ENCODE measurements at places on chromosomes 5 and 9.

DNA sequence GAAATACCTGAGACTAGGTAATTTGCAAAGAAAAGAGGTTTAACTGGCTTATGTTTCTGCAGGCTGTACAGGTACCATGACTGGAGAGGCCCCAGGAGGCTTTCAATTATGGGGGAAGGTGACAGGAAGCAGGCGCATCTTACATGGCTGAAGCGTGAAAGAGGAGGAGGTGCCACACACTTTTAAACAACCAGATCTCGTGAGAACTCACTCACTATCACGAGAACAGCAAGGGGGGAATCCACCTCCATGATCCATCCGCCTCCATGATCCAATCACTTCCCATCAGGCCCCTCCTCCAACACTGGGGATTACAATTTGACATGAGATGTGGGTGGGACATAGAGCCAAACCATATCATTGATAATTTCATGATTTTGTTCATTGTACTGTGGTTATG, 2.5 kb upstream of the MED27 start:
- no peak for DNase-seq

DNA sequence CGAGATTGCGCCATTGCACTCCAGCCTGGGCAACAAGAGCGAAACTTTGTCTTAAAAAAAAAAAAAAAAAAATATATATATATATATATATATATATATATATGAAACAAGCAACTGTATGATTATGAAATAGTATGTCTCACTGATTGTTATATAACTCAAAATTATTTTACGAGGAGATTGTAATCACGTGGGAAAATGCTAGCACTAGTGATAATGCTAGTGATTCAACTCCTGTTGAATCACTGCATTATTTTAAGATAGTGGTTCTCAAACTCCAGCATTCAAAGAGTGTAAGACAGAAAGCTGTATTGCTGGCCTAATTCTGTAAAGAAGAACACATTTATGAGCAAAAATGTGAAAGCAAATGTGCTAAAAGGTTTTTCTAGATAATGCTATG, 12.4 kb upstream of the PTPN3 start:
- DNase-seq, result no peak

- no peak for DNase-seq
Measured at GRCh38 chr9:113247640-113248039, 26.3 kb downstream of the SLC31A1 start.

DNA sequence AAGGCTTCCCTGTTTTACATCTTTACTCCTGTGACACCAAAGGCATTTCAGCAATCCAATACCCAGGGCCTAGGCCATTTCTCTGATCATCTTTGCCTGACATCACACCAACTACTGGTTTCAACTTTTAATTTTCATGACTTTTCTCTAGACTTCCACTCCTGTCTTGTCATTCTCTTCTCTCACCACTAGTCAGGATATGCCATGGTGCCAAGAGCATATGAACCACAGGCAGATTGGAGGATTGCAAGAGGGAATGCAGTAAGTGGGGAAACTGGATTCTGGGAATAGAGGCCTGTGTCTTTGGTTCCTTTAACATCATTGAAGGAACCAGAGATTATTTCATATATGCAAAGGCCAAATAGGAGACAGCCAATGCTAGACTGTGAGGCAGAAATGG, 69.3 kb downstream of the ANKRD31 start:
- no peak for DNase-seq

DNA sequence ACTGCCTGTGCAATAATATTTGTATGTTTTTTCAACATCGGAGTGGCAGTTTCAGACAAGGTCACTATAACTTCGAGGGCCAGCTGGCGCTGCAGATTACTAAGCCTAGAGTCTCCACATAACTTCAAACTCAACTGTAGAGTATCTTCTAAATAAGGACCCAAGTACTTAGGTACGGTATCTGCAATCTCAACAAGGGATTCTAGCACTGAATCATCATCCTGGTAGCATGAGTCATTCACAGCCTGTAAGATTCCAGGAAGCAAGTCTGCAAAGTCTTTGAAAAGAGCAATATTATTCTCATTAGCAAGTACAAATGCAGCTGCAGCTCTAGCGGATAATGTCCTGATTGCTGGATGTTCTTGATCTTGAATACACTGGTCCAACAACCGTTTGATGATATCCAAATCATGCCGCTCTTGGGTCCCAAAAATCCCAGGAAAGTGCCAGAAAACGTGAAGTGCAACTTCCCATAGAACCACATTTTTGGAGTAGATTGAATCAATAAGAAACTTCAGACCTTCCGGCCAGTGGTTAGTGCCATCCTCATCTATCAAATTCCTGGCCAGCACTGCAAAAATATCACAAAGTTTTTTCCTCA, 654 bp downstream of the RANBP6 start:
- no peak for DNase-seq

- DNase-seq, result no peak
Measured at GRCh38 chr9:97558701-97559101, 57.2 kb downstream of the TMOD1 start.

GRCh38 chr9:110142868-110143481, 65.0 kb downstream of the C9orf152 start:
- DNase-seq, result no peak

DNA sequence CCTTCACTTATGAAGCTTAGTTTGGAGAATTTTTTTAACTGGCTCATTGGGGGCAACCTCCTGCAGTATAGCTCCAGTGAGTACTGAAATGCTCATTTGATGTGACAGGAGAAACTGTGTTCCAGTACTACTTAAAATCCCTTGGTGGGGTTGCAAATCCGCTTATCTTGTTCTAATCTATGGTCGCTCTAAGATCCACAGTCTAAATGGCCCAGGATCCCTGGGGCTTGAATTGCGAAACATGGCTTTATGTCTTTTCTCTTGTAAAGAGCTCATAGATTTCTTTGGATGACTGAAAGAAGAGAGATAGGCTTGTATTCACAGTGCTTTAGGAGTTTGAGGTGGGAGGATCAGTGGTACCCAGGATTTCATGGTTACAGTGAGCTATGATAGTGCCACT, 52.7 kb downstream of the ADAMTSL1 start:
- DNase-seq, result no peak

DNA sequence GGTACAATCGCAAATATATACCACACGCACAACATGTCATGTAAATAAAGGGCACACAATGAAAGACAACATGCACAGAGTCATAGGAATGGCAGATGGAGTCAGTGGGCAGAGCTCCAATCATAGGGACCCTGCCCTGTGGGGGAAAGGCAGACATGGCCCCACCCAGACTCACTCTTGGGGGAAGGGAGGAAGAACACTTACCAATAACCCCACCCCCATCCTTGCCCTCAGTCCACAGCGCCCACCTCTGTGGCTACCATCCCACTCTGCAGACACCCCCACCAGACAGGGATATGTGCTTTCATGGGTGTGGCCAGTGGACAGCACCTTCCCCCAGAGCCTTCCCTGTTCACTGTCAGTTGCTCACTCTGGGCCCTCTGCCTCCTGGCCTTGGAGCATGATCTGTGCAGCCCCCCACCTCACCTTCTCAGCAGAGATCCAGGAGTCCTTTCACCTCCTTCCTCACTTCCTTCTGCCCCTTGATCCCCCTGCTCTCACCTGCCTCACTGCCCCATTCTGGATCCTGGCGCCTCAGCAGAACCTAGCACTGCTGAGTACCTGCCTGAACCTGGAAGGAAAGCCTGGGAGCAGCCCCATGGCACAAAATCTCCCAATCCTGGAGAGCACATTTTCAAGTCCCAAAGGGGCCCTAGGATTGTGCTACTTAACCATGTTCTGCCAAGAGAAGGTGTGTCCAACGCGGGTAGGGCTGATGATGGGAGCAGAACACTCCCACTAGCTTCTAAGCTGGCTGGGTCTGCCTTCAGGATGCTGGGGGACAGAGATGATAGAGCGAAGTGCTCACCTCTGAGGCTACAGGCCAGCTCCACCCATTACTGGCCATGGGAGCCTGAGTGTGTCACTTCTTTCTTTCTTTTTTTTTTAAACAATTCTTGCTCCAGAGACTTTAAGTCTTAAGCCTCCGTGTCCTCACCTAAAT, 1.5 kb upstream of the PHF19 start:
- no peak for DNase-seq

DNA sequence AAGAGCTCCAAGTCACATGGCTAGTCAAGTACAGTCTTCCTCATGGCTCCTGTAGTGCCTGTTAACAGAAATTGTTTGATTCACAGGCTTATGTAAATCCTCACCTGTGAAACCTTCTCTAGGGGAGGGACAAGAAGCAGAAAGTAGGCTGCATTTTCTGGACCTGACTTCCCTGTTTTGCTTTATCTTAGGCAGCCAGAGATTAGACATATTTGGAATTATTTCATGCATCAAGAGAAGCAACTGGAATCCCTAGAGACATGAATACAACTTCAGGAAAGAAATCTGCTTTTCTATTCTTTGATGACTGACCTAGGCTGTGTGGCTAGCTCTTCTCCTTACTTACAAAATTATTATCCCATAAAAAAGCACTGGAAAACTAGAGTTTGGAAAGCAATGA, 52.3 kb downstream of the CAST start:
- no peak for DNase-seq

DNA sequence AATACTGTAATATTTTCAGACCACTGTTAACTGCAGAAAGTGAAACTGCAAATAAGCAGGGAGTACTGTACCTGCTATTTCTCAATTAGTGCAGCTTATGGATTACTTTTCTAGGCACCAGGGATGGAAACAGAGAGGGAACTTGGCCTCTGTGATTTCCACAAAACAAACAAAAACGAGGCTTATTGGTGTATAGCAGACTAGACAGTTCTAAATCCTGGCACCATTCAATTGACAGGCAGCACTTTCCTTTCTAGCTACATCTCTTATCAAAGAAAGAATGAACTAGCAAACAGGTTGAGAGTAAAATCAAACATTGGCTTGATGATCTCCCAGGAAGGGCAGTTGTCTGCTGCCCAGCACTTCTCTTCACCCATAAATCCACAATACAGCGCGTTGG, 16.0 kb upstream of the IL33 start:
- no peak for DNase-seq

- DNase-seq, result no peak
Measured at GRCh38 chr5:61673007-61673735, 341.1 kb downstream of the ZSWIM6 start.

DNA sequence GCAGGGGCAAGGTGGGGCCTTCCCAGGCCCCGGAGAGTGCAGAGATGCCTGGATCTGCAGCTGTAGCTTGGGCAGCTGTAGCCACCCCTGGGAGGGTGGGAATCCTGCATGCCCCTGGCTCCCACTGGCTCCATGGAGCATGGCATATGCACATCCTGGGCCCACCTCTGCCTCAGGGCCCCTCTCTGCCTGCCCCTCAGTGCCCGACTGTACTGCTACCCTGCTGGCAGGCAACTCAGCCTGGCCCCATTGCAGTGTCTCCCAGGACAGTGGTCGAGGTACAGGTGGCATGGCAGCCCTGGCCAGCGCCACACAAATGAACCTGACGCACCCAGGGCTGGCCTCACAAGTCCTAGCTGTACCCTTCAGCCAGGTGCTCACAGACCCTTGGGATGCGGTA, 23.9 kb downstream of the JMY start:
- DNase-seq, result no peak

DNA sequence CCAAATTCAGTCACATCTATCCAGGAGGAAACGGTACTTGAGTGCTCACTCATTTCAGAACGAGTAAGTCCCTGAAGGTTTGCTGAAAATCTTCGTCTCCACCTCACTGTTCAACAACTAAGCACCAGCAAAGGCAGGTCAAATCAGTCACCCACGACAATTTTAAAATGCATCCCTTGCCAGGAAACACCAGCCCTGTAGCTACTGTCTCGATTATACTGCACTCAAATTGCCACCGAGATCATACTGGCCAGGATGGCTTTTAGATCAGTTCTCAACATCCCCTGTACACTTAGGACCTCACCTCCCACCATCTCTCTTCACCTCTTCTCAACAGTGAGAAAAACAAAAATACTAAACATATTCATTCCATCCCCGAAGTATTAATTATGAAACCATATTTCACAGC, 298.6 kb downstream of the AGTPBP1 start:
- DNase-seq, result no peak

DNA sequence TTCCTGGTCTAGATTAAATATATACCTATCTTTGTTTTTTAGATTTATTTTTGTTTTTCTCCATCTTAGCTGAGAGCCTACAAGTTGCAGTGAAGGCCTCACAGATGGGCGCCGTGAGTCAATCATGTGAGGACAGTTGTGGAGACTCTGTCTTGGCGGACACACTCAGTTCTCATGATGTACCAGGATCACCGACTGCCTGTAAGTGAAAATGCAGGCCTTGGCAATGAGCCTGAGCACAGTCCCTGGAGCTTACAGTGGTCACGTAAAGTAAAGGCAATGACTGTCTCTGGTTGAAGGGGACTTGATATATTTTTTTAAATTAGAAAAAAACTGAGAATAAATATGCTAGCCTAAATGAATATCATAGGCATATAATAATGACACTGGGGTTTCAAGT, 271.9 kb downstream of the ARHGEF28 start:
- no peak for DNase-seq

DNA sequence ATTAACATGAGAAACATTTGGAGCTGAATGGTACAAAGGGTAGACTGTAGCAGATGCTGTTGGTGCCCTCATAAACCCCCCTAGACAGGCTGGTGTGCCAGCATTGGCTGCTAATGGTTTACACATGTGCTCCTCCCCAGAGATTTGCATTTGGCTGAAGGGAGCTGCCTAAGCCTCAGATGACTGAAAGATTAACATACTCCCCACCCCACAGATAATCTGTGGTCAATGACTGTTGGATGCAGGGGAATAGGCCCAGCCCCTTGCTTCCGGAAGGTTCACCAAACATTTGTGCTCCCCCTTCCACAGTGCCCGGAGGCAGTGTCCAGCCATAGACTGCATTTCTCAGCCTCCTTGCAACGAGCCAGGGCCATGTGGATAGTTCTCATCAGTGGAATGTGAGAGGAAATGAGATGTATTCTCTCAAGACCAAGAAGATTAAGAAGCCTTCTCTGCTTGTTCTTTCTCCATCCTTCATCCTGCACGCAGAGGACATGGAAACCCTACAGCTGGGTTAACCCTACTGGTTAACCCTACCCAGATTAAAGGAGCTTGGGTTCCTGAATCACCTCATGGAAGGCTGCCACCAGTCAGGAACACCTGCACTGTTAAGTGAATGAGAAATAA, 79.6 kb downstream of the PHAX start:
- no peak for DNase-seq

DNA sequence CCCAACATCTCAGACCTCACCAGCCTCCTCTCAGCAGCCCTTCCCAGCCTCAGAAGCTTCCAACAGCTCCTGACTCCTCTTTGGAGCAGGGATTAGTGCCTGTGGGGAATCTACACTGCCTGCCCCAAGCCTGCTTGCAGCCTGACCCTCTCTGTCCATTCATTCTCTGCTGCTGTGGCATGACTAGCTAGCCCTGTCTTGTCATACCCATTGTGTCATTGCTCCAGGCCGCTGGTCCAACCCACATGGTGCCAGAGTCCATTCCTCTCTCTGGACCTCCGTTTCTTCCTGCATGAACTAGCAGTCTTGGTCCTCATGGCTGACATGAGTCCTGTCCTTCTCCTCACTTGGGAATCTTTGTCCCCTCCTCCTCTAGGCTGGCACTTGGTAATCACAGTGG, 12.8 kb upstream of the RXRA start:
- DNase-seq, result no peak

- no peak for DNase-seq
Measured at GRCh38 chr5:139454568-139455290, 7.8 kb downstream of the ECSCR start.

GRCh38 chr9:104871961-104872527, 55.9 kb downstream of the ABCA1 start:
- DNase-seq, result no peak

- DNase-seq, result no peak
Measured at GRCh38 chr9:129756191-129756590, 3.3 kb upstream of the PTGES start.

GRCh38 chr9:70036641-70037040, 7.0 kb upstream of the MAMDC2 start:
- DNase-seq, result no peak
